ENCODE measurements at places on chromosomes 1 and 21. TPM values are rescaled to one million over a fixed set of nuclear protein-coding genes. Genes with fewer than 3 reads are reported as not detected.

The IFNAR1 gene
- total RNA-seq, result 16.7 TPM

The RIMS3 gene
- total RNA-seq, result 0.84 TPM

The GJA4 gene
- total RNA-seq, result not detected

The GALNT2 gene
- total RNA-seq, result 33.3 TPM

The NUAK2 gene
- 1.2 TPM for total RNA-seq

The SLC35F3 gene
- 4.9 TPM for total RNA-seq

The MPL gene
- total RNA-seq, result not detected

The EPHB2 gene
- 1.4 TPM for total RNA-seq

The FCRL4 gene
- total RNA-seq, result not detected

The S1PR1 gene
- total RNA-seq, result 0.84 TPM

The KCNA10 gene
- not detected for total RNA-seq

The C1orf87 gene
- not detected for total RNA-seq

The PEX19 gene
- total RNA-seq, result 29.2 TPM

- DNase-seq, result no peak
These were observed 5.2 kb upstream of the PIK3C2B start for GRCh38 chr1:204499511-204500468.

GRCh38 chr1:150804671-150805070 is 3.4 kb downstream of the CTSK start:
- DNase-seq, result no peak

DNA sequence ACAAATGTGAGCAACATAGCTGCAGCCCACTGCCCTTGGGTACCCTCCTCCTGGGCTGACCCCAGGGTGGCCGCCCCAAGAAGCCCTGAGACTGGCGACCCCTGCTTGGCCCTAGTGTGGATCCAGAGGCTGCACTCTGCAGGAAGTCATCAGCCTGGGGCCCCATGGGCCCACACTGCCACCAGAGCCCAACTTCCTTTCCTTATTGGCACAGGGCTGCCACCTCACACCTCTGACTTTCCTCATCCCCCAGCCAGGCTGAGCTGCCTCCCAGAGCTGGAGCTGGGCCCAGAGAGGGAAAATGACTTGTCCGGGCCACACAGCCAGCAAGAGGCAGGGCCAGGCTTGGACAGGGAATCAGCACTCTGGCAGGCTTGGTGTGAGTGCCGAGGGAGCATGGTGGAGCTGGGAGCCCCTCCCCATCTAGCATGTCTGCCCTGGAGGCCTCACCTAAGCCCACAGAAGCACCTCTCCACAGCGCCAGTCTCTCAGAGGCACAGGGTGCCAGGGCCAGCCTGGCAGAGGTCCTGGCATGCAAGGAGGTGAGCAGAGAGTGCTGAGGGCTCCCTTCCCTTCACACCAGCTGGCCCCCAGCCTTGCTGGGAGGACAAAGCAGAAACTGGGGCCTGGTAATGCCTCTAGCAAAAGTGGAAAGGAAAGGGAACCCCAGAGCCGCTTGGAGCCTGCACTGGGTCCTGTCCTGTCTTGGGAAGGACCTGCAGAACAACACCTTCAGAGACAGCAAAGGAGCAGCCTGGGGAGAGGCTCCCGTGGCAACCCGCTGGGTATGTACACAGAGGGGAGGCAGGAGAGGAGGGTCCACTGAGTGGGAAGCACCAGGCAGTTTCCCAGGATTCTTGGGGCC is 3.2 kb downstream of the RAP1GAP start:
- DNase-seq, result no peak

DNA sequence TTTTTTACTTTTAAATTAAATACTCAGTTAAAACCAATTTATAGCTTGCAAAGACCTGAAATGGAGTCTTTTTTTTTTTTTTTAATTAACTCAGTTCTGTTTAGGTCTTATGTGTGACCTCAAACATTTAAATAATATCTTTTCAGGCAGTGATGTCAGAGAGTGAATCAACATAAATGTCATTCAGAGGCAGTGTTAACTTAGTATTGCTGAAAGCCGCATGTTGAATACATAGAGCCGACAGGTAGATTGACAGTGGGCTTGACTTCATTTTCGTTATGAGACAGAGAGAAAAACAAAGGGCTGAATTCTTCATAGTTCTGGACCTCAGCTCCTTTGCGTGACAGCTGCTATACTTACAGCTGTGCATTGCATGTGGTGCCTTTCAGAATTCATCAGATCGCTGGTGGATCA is 51.5 kb downstream of the PRDM2 start:
- peak; percentile 52 for DNase-seq

- no peak for DNase-seq
These were observed 80.9 kb downstream of the SSBP3 start for GRCh38 chr1:54325284-54325683.

- peak; percentile 51 for DNase-seq
These were observed 1.9 kb downstream of the C1orf198 start for GRCh38 chr1:230866171-230867070.

DNA sequence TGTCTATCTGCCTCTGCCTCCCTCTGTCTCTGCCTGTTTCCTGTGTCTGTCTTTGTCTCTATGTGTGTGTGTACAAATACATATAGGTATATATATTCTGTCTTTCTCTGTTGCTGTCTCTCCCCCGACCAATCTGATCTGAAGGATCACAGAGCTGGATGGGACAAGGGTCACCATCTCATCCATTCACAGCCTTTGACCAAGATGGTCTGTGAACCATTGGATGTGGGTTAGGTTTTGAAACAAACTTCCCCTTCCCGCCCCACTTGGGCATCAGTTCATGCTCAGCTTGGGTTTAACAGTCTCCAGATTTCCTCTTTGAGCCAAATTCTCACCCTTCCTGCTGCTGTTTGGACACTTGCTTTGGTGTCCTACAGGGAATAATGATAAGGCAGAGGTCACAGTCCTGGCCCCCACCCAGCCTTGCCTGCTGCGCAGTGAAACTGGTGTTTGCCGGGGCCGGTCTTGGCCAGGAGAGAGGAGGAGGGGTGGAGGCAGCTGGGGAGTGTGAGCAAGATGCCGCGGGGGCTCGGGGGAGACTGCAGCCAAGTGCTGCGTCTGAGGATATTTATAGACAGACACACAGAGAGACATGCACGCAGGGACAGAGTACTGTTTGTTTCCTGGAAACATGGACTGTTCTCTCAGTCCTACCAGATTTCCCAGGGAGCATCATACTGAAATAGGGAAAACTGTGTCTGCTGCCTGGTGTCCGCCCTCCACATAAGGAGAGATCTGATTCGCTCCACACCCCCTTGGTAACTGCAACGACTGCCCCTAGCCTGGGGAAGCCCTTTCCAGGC is 27.0 kb upstream of the BTG2 start:
- DNase-seq, result peak; percentile 80

DNA sequence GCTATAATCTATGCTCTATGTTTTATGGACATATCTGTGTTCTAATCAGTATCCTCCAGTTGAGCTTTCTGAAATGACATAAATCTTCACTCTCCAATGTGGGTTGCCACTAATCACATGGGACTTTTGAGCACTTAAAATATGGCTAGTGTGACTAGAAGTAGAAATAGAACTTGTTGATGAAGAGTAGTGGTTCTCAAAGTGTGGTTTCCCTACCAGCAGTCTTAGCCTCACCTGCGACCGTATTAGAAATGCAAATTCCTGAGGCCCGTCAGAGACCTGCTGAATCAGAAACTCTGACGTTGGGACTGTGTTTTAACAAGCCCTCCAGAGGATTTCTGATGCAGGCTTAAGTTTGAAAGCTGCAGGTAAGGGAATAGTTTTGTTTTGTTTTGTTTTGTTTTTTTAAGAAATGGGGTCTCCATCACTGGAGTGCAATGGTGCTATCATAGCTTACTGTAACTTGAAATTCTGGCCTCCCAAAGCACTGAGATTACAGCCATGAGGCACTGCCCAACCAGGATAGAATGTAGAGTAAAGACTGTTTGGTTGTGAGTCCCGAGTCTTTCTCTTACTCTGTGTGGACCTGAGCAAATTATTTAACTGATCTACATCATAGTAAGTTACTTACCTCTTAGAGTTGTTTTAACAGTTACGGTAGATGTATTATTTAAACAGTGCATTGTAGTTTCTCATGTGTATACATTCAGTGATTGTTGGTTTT is 21.7 kb downstream of the GLRX2 start:
- no peak for DNase-seq

- DNase-seq, result peak; percentile 11
These were observed 96.3 kb upstream of the TMPRSS15 start for GRCh38 chr21:18499761-18500376.

DNA sequence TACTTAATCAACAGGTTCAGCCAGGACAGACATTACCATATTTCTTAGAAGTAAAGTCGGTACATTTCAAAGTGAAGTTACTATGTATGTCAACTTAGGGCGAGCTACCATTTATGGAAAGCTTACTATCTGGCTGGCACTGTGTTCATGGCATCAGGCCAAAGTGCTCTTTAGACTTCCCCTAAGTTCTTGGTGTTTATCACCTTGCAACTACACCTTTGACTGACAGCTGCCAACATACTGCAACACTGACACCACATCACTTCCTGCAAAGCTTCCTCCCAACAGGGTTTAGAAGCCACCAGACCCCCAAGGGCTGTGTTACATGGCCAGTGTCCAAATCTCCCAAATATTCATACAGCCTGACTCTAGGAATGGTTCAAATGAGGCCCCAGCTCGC is 61.0 kb downstream of the TIAM1 start:
- DNase-seq, result no peak

- no peak for DNase-seq
These were observed 15.1 kb downstream of the TRIM45 start for GRCh38 chr1:117106478-117106877.

GRCh38 chr1:239184561-239185244 is 201.7 kb upstream of the CHRM3 start:
- peak; percentile 34 for DNase-seq

- no peak for DNase-seq
These were observed 2.1 kb upstream of the ITLN1 start for GRCh38 chr1:160887071-160887470.

DNA sequence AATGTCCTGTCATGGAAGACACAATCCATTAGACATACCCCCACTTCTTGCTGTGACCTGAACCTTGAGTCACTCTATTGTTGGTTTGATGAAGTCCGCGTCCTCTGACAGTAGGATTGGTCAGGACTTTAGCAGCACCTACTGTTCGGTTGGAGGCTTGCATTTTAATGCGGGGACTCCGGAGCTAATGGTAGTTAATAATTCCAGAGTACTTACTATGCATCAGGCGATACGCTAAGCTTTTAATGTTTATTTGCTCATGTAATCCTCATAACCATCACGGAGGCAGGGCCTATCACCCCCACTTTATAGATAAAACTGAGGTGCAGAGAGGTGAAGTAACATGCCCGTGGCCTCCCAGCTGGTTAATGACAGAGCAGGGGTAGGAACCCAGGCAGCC is 7.9 kb upstream of the ELF3 start:
- no peak for DNase-seq

GRCh38 chr1:33512226-33513011 is 40.0 kb downstream of the ZSCAN20 start:
- DNase-seq, result no peak

- no peak for DNase-seq
These were observed at the start of gene ECE1 for GRCh38 chr1:21289700-21290545. ECE1 (minus strand) TSS chr1:21290463; CDS start chr1:21290414, 49 bp downstream.

GRCh38 chr21:26815197-26815596 is 30.0 kb downstream of the ADAMTS1 start:
- DNase-seq, result no peak

GRCh38 chr1:18241891-18242290 is 134.3 kb downstream of the IGSF21 start:
- DNase-seq, result no peak

DNA sequence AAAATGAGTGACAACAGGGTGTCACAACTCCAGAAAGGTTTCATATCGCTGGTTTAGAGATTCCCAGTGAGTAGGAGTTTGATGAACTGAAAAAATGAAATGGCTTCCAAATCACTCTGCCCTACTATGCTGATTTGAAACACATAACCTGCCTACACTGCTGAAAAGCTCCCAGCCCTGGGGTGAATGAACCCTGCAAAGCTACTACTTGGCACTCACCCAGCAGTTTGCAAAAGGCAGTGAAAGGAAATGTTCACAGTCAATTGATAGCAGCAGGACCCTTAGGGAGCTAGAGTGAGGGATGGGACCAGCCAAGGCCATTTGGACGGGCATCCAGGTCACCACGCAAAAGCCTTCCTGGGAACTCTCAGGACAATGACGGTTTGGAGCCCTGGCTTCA is 44.4 kb upstream of the SRP9 start:
- DNase-seq, result no peak

- no peak for DNase-seq
These were observed 6.1 kb upstream of the C1orf53 start for GRCh38 chr1:197896301-197896700.

GRCh38 chr1:8464377-8464776 is 146.5 kb downstream of the SLC45A1 start:
- no peak for DNase-seq

GRCh38 chr21:37063433-37063832 is 9.4 kb downstream of the PIGP start:
- no peak for DNase-seq

DNA sequence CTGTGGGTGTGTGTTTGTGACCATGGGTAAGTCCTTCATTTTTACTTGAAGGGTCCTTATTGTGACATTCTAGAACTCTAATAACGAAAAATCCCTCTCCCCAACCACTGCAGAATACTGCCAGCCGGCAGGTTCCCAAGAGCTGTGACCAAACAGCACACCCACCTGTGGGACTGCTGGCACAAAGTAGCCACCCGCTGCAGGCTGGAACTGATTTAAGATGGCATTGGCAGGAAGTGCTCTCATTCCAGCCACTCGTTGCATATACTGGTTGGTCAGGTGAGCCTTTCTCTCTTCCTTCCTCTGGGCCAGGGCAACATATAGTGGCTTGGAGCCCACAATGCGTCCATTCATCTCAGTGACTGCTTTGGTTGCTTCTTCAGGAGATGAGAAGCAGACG is 11.6 kb downstream of the PABPC4 start:
- DNase-seq, result no peak

- DNase-seq, result no peak
These were observed 139.7 kb upstream of the ERRFI1 start for GRCh38 chr1:8165595-8166360.

DNA sequence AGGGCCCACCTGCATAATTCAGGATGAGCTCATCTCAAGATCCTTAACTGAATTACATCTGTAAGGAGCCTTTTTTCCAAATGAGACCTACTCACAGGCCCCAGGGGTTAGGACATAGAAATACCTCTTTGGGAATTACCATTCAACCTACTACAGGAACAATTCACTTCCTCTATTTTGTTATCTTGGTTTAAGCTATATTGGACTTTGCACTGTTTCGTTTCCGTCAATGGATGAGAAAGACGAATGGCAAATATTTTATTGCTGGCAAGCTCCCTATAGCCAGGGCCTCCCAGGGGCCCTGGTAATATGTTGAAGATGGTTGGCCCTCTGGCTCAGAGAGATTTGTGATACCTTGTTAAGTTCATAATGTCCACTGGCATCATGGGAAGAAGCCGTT is 384.2 kb upstream of the DUSP10 start:
- DNase-seq, result no peak

- DNase-seq, result no peak
These were observed 18.9 kb downstream of the FGGY start for GRCh38 chr1:59315529-59316463.

GRCh38 chr21:28592205-28592865 is 400.3 kb downstream of the LTN1 start:
- no peak for DNase-seq

GRCh38 chr1:108556499-108556898 is 3.4 kb upstream of the EEIG2 start:
- no peak for DNase-seq
